ENCODE measurements at places on chromosomes 6 and 20.
A peak's percentile ranks its signal among the peaks of the same experiment; 100 is the strongest.

DNA sequence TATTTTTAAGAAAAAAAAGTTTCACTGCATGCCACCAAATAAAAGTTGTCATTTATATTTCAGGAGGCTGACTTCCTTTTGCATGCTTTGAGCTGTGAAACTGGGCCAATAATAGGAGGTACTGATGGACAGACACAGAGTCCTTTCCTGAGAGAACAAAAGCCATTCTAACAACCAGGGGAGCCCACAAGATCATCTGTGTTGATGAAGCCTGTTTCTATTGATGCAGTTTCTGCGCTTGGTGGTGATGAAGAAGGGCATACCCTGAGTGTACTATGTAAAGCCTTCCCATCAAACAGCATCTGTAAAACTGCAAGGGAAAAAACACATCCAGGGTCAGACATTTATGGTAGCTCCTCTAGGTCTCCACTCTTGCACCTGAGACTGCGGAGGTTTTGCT is 34.8 kb downstream of the ABHD12 start:
- no peak for DNase-seq

- DNase-seq = no peak
These were observed 24.5 kb upstream of the GRM4 start for GRCh38 chr6:34170346-34170745.

DNA sequence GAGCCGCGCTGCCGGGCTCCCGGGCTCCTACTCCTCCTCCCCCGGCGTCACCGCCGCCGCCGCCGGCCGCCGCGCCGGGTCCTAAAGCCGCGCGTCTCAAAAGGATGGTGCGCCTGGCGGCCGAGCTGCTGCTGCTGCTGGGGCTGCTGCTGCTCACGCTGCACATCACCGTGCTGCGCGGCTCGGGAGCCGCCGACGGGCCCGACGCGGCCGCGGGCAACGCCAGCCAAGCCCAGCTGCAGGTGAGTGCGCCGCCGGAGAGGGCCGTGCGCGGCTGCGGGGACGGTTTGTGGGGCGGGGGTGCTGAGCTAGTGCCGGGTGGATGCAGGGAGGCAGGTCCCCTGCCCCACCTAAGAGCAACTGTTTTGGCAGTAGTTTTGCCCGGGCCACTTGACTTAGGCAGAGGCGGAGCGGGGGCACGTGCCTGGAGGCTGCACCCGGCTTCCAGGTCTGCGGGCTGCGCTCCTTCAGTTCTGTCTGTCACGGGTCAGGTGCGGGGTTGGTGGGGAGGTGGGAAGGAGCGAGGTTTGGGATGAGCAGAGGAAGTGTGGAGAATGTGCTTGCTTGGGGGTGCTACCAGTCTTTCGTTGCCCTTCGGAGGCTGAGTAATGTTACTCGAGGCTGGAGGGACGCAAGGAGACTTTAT is 722 bp downstream of the ISM1 start:
- peak; percentile 52 for DNase-seq

GRCh38 chr20:48203252-48203651 is 418.0 kb upstream of the SULF2 start:
- no peak for DNase-seq

- no peak for DNase-seq
These were observed 158.4 kb downstream of the IBTK start for GRCh38 chr6:82088978-82089771.

DNA sequence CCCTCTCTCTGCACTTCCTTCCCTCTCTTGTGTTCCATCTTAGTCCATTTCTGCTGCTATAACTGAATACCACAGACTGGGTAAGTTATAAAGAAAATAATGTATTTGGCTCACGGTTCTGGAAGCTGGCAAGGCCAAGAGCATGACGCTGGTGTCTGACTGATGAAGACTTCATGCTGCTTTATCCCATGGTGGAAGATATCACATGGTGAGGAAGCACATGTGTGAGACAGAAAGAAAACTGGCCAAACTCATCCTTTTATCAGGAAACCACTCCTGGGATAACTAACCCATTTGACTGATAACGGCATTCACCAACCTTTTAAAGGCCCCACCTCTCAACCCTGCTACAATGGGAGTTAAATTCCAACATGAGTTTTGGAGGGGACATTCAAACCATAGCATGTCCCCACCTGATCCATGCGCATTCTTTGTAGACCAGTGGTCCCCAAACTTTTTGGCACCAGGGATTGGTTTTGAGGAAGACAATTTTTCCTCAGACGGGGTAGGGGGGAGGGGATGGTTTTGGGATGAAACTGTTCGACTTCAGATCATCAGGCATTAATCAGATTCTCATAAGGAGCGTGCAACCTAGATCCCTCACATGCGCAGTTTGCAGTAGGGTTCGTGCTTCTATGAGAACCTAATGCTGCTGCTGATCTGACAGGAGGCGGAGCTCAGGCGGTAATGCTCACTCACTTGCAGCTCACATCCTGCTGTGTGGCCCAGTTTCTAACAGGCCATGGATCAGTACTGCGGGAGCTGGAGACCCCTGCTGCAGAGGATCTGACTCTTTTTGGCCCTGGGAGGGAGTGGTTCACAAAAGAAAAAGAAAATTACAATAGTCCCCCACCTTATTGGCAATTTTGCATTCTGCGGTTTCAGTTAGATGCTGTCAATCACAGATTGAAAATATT is 71.7 kb upstream of the RNF24 start:
- DNase-seq = no peak

GRCh38 chr6:158605266-158605878 is 39.2 kb downstream of the DYNLT1 start:
- DNase-seq = peak; percentile 85

DNA sequence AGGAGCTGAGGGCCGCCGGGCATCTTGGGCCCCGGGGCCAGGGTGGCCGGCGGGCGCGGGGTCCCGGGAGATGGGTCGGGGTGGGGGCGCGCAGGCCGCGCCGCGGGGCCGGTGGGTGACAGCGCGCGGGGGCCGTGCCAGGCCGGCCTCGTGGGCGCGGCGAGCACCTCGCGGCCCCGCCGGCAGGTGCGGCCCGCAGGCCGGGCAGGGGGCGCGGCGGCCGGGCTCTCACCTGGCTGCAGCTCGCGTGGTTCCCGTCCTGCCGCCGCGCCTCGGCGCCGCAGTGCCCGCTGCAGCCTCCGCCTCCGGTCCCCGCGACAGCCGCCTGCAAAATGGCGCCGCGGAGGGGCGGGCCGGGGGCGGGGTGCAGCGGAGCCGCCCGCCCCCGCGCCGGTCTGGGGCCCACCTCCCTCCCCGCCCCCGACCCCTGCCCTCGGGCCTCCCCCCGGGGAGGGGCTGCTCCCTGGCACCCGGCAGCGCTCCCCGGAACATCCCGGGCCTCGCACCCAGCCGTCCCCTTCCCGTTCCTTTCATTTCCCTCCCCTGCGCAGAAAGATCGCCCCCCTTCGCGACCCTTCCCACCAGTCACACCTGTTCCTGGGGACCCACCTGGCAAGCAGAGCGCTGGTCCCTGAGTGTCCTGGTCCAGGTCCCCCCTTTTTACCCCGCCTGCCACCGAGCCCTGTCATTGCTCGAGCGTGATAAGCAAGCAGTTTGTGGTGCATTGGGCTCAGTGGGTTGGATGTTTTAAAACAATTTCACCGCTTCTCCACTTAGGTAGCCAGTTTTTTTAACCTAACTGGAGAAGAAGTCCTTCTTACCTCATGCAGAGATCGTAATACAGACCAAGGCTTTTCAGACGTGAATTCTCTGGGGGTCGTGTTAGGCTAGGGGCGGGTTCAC is at the start of gene SLC23A2:
Gene SLC23A2 (minus strand): TSS at position 337 of the 903 bp plus-strand sequence. CDS start 68,948 bp downstream, outside the sequence.
- DNase-seq = no peak

- peak; percentile 91 for DNase-seq
These were observed 39.5 kb downstream of the PIGU start for GRCh38 chr20:34637245-34638038.

DNA sequence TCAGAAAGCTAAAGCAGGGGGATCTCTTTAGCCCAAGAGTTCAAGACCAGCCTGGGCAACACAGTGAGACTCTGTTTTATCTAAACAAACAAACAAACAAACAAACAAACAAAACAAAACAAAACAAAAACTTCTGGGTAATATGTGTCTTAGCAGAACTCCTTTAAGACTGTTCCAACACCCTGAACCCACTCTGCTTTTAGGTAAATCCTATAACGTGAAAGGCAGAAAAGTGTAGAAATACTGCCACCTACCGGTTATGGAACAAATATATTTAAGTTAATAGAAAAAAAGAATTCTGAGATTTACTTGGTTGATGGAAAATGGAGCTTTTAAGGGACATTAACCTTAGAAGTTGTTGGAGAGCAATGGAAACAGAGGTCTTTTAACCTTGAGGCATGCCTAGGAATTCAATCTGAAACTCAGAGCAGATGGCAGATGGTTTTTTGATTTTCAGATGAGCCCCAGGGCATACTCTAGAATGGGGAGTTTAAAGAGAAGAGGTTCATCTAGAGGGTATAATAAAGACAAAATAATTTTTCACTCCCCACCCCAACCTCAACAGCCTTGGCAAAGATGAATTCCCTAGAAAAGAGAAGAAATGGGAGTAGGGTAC is 38.5 kb downstream of the SOD2 start:
- peak; percentile 81 for DNase-seq

DNA sequence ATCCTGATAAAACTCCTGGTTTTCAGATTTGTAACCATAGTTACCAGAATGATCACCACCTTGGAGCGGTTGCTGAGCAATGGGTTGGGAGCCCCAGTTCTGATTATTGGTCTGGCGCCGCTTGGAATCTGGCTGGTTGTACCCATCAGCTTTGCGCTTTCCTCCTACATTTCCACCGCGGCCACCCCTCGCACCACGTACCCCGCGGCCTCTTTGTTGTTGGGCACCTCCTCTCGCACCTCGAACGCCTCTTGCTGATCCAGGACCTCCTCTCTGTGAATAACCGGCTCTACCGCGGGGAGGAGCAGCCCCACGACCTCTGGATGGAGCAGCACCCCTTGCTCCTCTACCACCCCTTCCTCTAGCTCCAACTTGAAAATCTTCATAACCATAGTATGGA is 21.1 kb upstream of the SNX14 start:
- DNase-seq = no peak

GRCh38 chr20:43188861-43189553 is 699 bp downstream of the PTPRT start:
- DNase-seq = no peak

DNA sequence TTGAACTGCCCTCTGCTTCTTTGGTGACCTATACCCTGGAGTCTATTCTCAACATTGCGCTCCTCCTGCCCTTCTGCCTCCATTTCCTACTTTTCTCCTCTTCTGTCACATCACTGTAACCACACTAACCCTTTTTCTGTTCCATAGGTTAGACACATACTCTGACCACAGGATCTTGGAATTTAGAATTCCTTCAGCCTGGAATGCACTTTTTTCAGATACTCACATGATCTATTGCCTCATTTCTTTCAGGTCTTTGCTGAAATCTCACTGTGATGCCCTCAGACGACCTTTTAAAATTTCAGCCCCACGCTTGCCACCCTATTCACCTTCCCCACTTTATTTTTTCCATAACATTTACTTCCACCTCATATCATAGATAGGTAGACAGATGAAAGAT is 5.1 kb downstream of the VNN1 start:
- DNase-seq = no peak

DNA sequence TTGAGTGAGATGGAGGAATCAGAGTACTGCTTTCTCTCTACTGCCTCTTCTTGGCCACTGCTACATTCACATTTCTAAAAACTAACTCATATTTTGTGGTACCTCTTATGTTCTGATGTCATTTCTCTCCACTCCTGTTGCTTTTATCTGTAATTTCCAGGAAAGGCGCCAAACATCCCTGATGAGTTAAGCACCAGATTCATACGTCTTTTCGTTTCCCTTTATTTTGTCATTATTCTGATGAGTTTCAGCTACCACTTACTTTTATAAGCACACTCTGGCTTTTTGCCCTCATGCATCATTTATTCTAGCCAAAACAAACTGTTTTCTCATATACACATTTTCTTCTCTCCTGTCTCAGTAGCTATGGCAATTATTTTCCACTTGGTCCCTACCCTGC is 680.0 kb downstream of the RNF144B start:
- DNase-seq = no peak

- DNase-seq = no peak
These were observed 24.5 kb downstream of the FAM110A start for GRCh38 chr20:858011-858410.

DNA sequence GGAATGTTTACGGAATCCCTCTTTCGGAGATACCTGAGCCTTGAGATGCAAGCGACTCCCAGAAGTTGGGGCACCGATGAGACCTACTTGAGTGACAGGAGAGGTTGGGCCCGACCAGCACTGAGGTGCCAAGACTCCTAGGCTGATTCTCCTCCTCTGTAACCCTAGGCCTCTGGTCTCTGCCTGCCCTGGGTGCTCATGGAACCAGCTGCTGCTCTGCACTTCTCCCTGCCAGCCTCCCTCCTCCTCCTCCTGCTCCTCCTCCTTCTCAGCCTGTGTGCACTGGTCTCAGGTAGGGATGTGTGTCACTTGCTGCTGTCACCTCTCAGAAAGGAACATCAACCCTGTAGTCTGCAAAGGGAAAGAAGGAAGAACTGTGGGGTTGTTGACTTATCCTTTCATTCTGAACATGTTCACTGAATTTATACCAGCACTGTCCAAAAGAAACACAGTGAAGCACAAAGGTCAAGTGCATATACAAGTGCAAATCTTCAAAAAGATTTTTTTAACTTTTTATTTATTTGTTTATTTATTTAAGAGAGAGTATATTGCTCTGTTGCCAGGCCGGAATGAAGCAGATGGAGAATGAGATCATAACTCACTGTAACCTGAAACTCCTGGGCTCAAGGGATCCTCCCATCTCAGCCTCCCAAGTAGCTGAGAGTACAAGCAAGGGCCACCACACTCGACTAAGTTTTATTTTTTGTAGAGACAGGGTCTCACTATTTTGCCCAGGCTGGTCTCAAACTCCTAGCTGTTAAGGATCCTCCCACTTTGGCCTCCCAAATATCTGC is 913 bp downstream of the BTN2A2 start:
- DNase-seq = peak; percentile 57

GRCh38 chr6:79441192-79441591 is 96.0 kb downstream of the LCA5 start:
- no peak for DNase-seq

- peak; percentile 3 for DNase-seq
These were observed 705.7 kb upstream of the SLC35B3 start for GRCh38 chr6:9140951-9141460.

GRCh38 chr6:116568821-116569755 is 2.2 kb upstream of the RWDD1 start:
- no peak for DNase-seq

Measured in fibroblast of pulmonary artery (primary cell).